ENCODE measurements at places on chromosomes 6 and 20.
A peak's percentile ranks its signal among the peaks of the same experiment; 100 is the strongest.

- H3K4me3 ChIP-seq: no peak overlapping the region
- no peak for DNase-seq
- H3K27me3 ChIP-seq: no peaks in the 10 kb centered on the region
- H3K36me3 ChIP-seq: no peaks in the 10 kb centered on the region
- no peak overlapping the region for H3K27ac ChIP-seq
- H3K4me1 ChIP-seq: peaks cover 11% of the 10 kb centered on the region
These were observed 13.9 kb upstream of the CCDC167 start for GRCh38 chr6:37513576-37513975.

GRCh38 chr6:152625213-152625612, 11.9 kb downstream of the SYNE1 start:
- H3K27me3 ChIP-seq: no peaks in the 10 kb centered on the region
- no peaks in the 10 kb centered on the region for H3K36me3 ChIP-seq
- no peaks in the 10 kb centered on the region for H3K4me1 ChIP-seq
- no peak overlapping the region for H3K4me3 ChIP-seq
- no peak overlapping the region for H3K27ac ChIP-seq
- DNase-seq: no peak

DNA sequence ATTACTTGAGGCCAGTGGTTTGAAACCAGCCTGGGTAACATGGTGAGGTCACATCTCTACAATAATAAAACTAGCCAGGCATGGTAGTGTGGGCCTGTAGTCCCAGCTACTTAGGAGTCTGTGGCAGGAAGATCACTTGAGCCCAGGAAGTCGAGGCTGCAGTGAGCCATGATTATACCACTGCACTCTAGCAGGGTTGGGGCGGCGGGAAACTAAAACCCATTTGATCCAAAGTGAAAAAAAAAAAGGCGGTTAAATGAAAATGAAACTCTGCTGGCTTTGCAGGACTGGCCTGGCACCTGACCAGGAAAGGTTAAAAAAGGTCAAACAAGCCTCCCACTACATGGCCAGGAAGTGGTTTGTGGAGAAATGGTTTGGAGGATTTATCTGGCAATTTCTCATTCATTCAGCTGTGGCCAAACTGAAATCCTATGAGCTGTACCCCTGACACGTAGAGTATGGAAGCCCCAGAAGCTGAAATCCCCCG, 36.6 kb downstream of the MTRES1 start:
- H3K36me3 ChIP-seq: no peaks in the 10 kb centered on the region
- H3K4me1 ChIP-seq: peaks cover 5% of the 10 kb centered on the region
- no peak overlapping the region for H3K27ac ChIP-seq
- H3K4me3 ChIP-seq: no peak overlapping the region
- H3K27me3 ChIP-seq: no peaks in the 10 kb centered on the region
- no peak for DNase-seq

GRCh38 chr6:14635195-14635594, 517.6 kb downstream of the CD83 start:
- H3K4me3 ChIP-seq: no peak overlapping the region
- no peaks in the 10 kb centered on the region for H3K36me3 ChIP-seq
- peak overlapping the region; percentile 82 for H3K27ac ChIP-seq
- DNase-seq: peak; percentile 86

GRCh38 chr20:63573647-63574131, 350 bp downstream of the HELZ2 start:
- no peaks in the 10 kb centered on the region for H3K27me3 ChIP-seq
- peaks cover 8% of the 10 kb centered on the region for H3K36me3 ChIP-seq
- DNase-seq: no peak
- H3K4me1 ChIP-seq: peaks cover 15% of the 10 kb centered on the region
- H3K4me3 ChIP-seq: peak overlapping the region; percentile 72

GRCh38 chr6:157533048-157533871, 152.3 kb downstream of the ZDHHC14 start:
- DNase-seq: no peak
- H3K36me3 ChIP-seq: no peaks in the 10 kb centered on the region
- no peaks in the 10 kb centered on the region for H3K27me3 ChIP-seq
- peaks cover 19% of the 10 kb centered on the region for H3K4me1 ChIP-seq
- H3K27ac ChIP-seq: no peak overlapping the region
- no peak overlapping the region for H3K4me3 ChIP-seq

GRCh38 chr6:5570641-5571040, 309.3 kb downstream of the FARS2 start:
- DNase-seq: no peak
- H3K27me3 ChIP-seq: no peaks in the 10 kb centered on the region
- H3K36me3 ChIP-seq: no peaks in the 10 kb centered on the region
- H3K4me1 ChIP-seq: no peaks in the 10 kb centered on the region
- no peak overlapping the region for H3K4me3 ChIP-seq
- H3K27ac ChIP-seq: no peak overlapping the region

DNA sequence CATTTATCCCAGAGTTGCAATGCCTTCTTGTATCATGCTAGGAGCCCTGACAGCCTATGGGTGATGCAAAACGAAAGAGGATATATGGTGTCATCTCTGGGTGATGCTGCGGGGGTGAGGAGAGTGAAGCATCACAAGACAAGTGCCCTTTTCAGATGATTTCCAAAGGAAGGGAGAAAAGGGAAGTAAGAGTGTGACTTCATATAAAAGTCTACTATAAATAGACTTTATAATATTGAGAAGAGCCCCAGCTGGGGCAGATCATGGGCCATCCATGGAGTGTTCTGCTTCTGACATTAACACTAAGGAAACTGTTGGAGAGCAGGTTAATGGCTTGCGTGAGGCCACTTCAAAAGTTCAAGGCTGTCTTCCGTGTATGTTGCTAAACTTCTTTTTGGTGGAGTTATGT, 4.4 kb downstream of the CD83 start:
- DNase-seq: peak; percentile 72
- H3K27me3 ChIP-seq: no peaks in the 10 kb centered on the region
- H3K4me1 ChIP-seq: no peaks in the 10 kb centered on the region
- no peak overlapping the region for H3K4me3 ChIP-seq
- H3K27ac ChIP-seq: no peak overlapping the region
- H3K36me3 ChIP-seq: no peaks in the 10 kb centered on the region

GRCh38 chr20:23114448-23115082, 28.4 kb upstream of the CD93 start:
- DNase-seq: no peak
- no peaks in the 10 kb centered on the region for H3K36me3 ChIP-seq
- no peaks in the 10 kb centered on the region for H3K27me3 ChIP-seq
- no peaks in the 10 kb centered on the region for H3K4me1 ChIP-seq
- H3K27ac ChIP-seq: peak overlapping the region; percentile 39
- no peak overlapping the region for H3K4me3 ChIP-seq

GRCh38 chr6:85971238-85971637, 328.6 kb upstream of the SYNCRIP start:
- H3K4me1 ChIP-seq: no peaks in the 10 kb centered on the region
- H3K4me3 ChIP-seq: no peak overlapping the region
- no peak for DNase-seq
- H3K36me3 ChIP-seq: no peaks in the 10 kb centered on the region

GRCh38 chr6:100435299-100435698, 29.4 kb downstream of the SIM1 start:
- no peak for DNase-seq
- H3K27me3 ChIP-seq: no peaks in the 10 kb centered on the region
- H3K4me3 ChIP-seq: no peak overlapping the region
- H3K4me1 ChIP-seq: no peaks in the 10 kb centered on the region

GRCh38 chr20:39800111-39800510, 838.0 kb downstream of the DHX35 start:
- H3K27me3 ChIP-seq: no peaks in the 10 kb centered on the region
- DNase-seq: no peak
- no peak overlapping the region for H3K27ac ChIP-seq
- H3K4me3 ChIP-seq: no peak overlapping the region

DNA sequence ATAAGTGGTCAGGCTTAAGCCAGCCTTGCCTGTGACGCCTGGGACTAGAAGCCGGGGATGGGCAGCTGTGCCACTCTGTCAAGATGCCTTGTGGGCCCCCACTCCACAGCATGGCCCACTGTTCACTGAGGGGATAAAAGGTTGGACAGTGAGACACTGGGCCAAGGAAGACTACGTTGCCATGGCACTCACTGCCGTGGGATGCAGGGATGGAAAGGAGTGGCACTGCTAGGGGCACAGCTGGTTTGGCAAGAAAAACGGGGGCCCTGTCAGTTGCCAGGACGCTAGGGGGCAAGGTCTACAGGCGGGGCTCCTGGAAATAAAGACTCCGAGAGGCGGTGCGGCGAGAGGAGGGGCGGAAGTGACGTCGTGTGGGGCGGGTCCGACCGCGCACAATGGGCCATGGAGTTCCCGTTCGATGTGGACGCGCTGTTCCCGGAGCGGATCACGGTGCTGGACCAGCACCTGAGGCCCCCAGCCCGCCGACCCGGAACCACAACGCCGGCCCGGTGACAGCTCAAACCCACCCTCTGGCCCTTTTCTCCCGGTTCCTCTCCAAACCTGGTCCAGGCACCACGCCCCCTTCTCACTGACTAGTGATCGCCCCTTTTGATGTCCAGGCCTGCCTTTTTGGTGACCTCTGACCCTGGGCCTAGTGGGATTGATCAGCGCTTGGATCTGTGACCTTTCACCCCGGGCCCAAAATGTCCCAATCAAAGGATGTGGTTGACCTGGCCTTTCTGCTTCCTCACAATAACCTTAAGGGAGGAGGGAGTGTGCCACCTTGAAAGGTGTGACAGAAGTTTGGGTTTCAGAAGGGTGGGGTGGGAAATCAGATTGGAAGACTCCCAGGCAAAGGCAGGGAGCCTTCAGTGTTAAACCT, at the start of gene ATAT1:
TSS of gene ATAT1 (plus strand) at position 391 of the 883 bp plus-strand sequence.
- H3K4me3 ChIP-seq: peak within 1 kb of the TSS; percentile 53
- peak within 1 kb of the TSS; percentile 86 for H3K27ac ChIP-seq
- H3K36me3 ChIP-seq: no peaks in the 10 kb centered on the region
- no peaks in the 10 kb centered on the region for H3K4me1 ChIP-seq
- peak; percentile 97 for DNase-seq

DNA sequence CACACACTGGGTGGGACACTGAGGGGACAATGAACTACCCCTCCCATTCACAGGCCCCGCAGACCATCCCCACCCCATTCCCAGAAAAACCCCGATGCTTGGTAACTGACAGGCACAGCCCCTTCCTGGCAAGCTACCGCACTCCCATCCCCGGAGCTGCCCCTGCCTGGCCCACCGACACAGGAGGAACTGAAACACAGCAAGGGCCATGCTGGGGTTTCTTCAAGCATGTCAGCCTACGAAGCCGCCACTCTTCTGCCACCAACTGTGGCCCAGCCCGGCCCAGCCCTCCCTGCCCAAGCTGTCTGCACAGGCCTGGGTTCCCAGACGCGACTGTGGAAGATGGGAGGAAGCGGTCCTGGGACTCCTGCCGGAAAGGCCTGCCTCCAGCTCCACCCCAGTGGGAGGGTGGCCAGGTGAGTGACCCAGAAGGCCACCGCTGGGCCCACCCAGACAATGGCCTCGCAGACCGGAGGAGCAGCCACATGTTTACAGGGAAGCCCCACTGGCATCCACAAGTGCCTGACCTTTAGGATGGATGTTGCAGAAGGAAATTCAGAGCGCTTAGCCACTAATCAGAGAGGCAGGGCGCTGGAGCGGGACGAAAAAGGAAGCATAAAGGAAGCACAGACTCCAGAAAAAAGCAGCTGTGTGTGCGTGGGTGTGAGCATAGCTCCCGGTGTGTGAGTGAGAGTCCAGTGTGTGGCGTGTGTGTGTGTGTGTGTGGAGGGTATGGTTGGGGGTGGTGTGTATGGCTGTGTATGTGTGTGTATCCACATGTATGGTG, 91.6 kb downstream of the PRND start:
- H3K27me3 ChIP-seq: no peaks in the 10 kb centered on the region
- H3K27ac ChIP-seq: peak overlapping the region; percentile 95
- peak overlapping the region; percentile 1 for H3K4me3 ChIP-seq
- no peaks in the 10 kb centered on the region for H3K36me3 ChIP-seq

DNA sequence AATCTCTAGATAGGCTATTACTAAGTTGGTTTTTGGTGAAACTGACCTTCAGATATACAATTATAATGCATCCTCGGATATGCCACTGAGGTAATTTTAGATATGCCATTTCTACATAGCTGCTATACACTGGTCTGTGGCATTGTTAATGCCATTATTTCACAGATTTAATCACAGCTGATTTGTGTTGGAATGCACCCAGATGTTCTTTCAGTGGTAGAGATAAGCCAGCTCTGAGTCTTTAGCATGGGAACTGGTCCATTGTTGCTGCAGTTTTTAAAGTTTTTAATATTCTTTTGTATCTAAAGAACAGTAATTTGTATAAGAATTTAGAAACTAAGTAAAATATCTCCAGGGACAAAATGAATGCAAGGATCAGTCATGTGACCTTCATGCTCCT, 6.8 kb downstream of the TMX4 start:
- H3K4me1 ChIP-seq: no peaks in the 10 kb centered on the region
- H3K4me3 ChIP-seq: no peak overlapping the region
- H3K27me3 ChIP-seq: no peaks in the 10 kb centered on the region
- no peaks in the 10 kb centered on the region for H3K36me3 ChIP-seq

DNA sequence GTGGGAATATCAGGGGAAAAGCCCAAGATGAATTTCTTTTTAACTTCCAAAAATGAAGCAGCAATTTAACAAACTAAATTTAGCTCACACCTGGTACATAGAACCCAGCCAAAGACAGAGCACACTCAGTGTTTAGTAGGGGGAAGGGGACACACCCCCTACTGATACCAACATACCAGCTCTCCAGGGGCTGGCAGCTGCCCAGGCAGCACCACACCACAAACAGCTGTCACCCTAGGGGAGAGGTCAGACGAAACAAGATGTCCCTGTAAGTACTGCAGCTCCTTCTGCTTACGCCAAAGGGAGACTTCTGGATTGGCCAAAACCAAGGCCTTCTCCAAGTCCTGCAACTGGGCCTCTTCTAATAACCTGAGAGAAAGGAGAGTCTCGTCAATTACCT, 26.0 kb downstream of the MDN1 start:
- H3K4me3 ChIP-seq: no peak overlapping the region
- DNase-seq: no peak
- no peaks in the 10 kb centered on the region for H3K36me3 ChIP-seq
- no peaks in the 10 kb centered on the region for H3K27me3 ChIP-seq

DNA sequence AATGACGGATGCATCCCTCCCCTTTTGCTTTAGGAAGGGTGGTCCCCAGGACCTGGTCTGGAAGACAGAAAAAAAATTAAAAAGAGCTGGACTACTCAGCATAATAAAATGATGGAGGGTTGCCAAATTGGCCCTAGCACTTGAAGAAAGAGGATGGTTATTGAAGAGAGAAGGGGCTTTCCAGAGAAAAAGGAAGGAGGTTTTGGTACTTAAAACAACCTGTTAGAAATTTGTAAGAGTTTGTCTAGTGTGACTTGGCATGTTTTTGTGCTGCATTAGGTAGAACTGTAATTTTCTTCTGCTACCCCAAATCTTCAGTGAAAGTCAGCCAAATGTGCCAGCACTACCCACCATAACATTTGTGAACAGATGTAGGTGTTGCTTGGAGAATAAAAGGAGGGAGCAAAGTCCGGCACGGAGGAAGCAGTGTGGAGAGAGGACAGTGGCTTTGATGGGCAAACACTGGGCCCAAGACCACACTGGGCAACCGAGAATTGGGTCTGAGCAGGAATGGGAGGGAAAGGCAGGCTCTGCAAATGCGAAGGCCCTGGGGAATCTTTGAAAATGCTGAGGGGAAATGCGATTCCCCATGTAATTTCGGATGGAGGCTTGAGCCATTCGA, 160.9 kb downstream of the QRSL1 start:
- no peak overlapping the region for H3K27ac ChIP-seq
- H3K4me1 ChIP-seq: no peaks in the 10 kb centered on the region

GRCh38 chr6:138817799-138818198, 21.9 kb downstream of the ECT2L start:
- H3K4me1 ChIP-seq: no peaks in the 10 kb centered on the region
- H3K27me3 ChIP-seq: no peaks in the 10 kb centered on the region

GRCh38 chr20:17887331-17888030, 81.1 kb downstream of the SNX5 start:
- no peaks in the 10 kb centered on the region for H3K36me3 ChIP-seq
- H3K4me3 ChIP-seq: no peak overlapping the region
- H3K4me1 ChIP-seq: no peaks in the 10 kb centered on the region
- H3K27me3 ChIP-seq: no peaks in the 10 kb centered on the region
- no peak for DNase-seq
